ENCODE measurements at places on chromosomes 1 and 21.
A peak's percentile ranks its signal among the peaks of the same experiment; 100 is the strongest.

GRCh38 chr21:24204641-24205040 is 1402.6 kb downstream of the MRPL39 start:
- no peaks in the 10 kb centered on the region for H3K4me1 ChIP-seq
- H3K4me3 ChIP-seq: no peak overlapping the region
- no peaks in the 10 kb centered on the region for H3K36me3 ChIP-seq
- no peaks in the 10 kb centered on the region for H3K27me3 ChIP-seq
- H3K27ac ChIP-seq: no peak overlapping the region

GRCh38 chr1:227899141-227899819 is 48.5 kb downstream of the WNT9A start:
- no peak for DNase-seq
- no peak overlapping the region for H3K27ac ChIP-seq
- H3K4me3 ChIP-seq: no peak overlapping the region
- no peaks in the 10 kb centered on the region for H3K36me3 ChIP-seq
- H3K4me1 ChIP-seq: no peaks in the 10 kb centered on the region
- no peaks in the 10 kb centered on the region for H3K27me3 ChIP-seq

- no peaks in the 10 kb centered on the region for H3K4me1 ChIP-seq
- H3K36me3 ChIP-seq: no peaks in the 10 kb centered on the region
- H3K4me3 ChIP-seq: no peak overlapping the region
- peaks cover 6% of the 10 kb centered on the region for H3K27me3 ChIP-seq
- no peak overlapping the region for H3K27ac ChIP-seq
Measured at GRCh38 chr1:34529935-34530859, 224.7 kb upstream of the GJB5 start.

DNA sequence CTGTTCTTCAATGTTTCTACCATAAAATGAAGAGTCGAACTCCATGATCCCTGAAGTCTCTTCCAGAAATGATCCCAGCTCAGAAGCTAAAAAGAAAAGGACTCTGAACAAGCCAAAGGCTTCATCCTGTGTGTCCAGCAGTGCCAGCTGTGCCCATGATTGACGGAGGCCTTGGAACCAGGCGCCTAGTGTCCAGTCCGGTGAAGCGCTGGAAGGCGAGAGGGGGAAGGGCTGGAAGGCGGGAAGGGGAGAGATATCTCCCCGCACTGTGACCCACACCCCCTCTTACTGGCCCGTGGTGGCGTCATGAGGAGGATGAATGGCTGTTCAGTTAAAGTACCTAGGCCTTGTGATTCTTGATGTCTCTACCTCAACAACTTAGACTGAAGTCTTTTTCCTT is 10.4 kb upstream of the PLEKHA6 start:
- H3K27ac ChIP-seq: no peak overlapping the region
- DNase-seq: no peak
- H3K4me3 ChIP-seq: no peak overlapping the region
- peaks cover 16% of the 10 kb centered on the region for H3K27me3 ChIP-seq
- no peaks in the 10 kb centered on the region for H3K36me3 ChIP-seq

- H3K27me3 ChIP-seq: peaks cover 64% of the 10 kb centered on the region
- H3K4me3 ChIP-seq: no peak overlapping the region
- DNase-seq: no peak
Measured at GRCh38 chr1:24861821-24862727, 68.0 kb downstream of the RUNX3 start.

GRCh38 chr1:214106375-214106774 is 118.6 kb downstream of the PROX1 start:
- peak overlapping the region; percentile 87 for H3K27ac ChIP-seq
- DNase-seq: no peak
- no peaks in the 10 kb centered on the region for H3K36me3 ChIP-seq
- H3K4me1 ChIP-seq: no peaks in the 10 kb centered on the region
- no peak overlapping the region for H3K4me3 ChIP-seq

DNA sequence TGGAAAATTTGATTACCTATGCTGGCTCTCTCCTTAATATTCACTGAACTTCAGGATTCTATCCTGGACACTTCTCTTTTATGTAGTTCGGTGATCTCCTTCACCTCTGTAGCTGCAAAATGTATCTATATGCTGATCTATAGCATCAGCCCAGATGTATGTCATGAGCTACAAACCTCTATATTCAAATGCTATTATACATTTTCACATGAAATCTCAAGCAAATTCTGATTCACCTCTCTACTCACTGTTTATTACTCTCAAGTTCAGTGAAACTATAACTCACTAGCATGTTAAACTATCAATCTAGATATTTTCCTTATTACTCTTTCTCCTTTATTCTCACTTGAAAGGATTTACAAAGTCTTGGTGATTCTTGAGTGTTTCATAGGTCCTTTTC is 52.2 kb downstream of the PTPRC start:
- no peak for DNase-seq
- H3K36me3 ChIP-seq: no peaks in the 10 kb centered on the region
- no peak overlapping the region for H3K27ac ChIP-seq
- no peak overlapping the region for H3K4me3 ChIP-seq

- H3K27ac ChIP-seq: no peak overlapping the region
- no peak overlapping the region for H3K4me3 ChIP-seq
- H3K36me3 ChIP-seq: no peaks in the 10 kb centered on the region
- no peaks in the 10 kb centered on the region for H3K27me3 ChIP-seq
Measured at GRCh38 chr1:230589951-230590350, 52.3 kb upstream of the COG2 start.

DNA sequence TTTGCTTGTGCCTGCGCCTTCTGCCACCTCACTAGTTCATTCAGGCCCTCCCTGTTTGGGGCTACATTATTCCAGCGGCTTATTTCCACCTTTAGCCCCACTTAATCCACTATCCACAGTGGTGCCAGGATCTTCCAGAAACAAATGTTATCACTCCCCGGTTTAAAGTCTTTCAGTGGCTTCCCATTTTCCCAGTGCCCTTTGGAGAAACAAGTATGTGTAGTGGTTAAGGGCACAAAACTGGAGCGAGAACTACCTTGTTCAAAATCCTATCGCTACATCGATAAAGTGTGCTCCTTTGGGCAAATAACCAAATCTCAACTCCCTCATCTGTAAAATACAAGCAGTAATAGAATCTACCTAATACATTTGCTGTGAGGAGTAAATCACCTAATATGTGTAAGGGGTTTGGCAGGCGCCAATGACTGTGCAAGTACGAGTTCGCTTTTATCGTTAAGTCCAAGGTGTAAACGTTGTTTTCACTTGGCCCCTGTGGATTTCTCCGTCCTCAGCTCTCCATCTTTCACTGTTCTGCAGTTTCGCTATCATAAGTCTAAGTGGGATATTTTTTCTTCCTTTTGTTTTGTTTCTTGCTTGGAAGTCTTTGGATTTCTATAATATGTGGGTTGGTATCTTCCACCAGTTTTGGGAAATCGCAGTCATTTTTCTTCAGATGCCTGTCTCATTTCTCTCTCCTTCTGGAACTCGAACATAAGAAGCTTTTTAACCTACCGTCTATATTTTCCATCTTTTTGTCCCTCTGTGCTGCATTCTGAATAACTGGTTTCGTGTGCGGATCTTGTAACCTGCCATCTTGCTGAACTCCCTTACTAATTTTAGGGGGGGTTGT is 844 bp upstream of the MEAF6 start:
- no peak for DNase-seq
- peaks cover 28% of the 10 kb centered on the region for H3K36me3 ChIP-seq
- no peaks in the 10 kb centered on the region for H3K27me3 ChIP-seq
- peaks cover 6% of the 10 kb centered on the region for H3K4me1 ChIP-seq
- H3K27ac ChIP-seq: peak overlapping the region; percentile 99

GRCh38 chr1:94999456-95000131 is 72.7 kb upstream of the CNN3 start:
- H3K4me1 ChIP-seq: peaks cover 21% of the 10 kb centered on the region
- H3K4me3 ChIP-seq: no peak overlapping the region
- peak; percentile 55 for DNase-seq
- H3K36me3 ChIP-seq: no peaks in the 10 kb centered on the region
- H3K27ac ChIP-seq: peak overlapping the region; percentile 6
- H3K27me3 ChIP-seq: no peaks in the 10 kb centered on the region

DNA sequence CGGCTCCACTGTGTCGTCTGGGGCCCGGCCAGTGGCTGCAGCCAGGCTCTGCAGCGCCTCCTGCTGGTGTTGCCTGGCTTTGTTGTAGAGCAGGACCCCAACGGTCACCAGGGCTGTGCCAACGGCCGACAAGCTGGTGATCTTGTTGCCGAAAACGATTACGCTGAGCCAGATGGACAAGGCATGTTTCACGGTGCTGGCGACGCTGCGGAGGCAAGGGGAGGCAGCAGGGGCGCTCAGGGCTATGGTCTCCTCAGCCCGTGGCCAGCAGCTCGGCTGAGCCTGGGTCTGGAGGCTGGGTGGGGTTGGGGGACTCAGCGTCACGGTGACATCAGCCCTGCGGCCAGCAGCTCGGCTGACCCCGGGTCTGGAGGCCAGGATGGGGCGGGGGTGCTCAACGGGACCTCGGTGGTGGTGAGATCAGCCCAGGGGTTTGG is 7.0 kb upstream of the CDK11B start:
- H3K27ac ChIP-seq: no peak overlapping the region
- H3K4me3 ChIP-seq: no peak overlapping the region
- no peaks in the 10 kb centered on the region for H3K27me3 ChIP-seq
- peaks cover 11% of the 10 kb centered on the region for H3K36me3 ChIP-seq
- H3K4me1 ChIP-seq: peaks cover 9% of the 10 kb centered on the region

DNA sequence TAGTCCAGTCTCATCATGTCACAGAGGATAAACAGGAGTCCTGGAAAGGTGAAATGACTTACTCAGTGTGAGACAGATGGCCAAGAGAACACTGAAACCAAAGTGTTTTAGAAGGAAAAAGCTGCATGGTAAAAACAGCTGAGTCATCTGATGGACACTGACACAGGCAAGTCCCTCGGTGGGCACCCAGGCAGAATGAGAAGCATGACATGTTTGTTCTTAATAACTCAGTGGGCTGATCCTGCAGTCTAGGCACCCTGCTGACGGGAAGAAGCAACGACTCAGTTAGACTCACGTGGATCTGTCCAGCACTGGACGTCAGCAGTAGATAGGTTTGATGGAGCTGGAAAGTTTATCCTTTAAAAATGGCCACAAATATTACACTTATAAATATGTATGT is 116.9 kb downstream of the RGS7 start:
- H3K27ac ChIP-seq: no peak overlapping the region
- no peak overlapping the region for H3K4me3 ChIP-seq
- peaks cover 9% of the 10 kb centered on the region for H3K27me3 ChIP-seq
- no peaks in the 10 kb centered on the region for H3K4me1 ChIP-seq

DNA sequence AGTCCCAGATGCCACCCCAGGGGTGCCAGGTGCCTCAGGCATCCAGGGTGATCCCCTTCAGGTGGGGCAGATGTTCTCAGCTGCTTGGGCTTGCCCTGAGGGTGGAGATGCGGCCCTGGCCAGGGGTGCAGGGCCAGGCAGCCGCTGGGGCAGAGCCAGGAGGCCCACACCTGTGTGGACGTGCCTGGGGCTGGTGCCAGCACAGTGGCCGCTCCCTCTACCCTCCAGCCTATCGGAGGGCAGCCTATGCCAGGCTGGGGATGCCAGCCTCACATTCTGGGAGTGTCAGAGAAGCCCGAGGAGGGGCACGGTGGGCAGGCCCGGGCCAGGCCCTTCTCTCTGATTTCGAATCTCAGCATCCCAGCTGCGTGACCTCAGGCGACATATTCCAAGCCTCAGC is 96.5 kb upstream of the WNT4 start:
- no peaks in the 10 kb centered on the region for H3K36me3 ChIP-seq
- H3K4me3 ChIP-seq: no peak overlapping the region
- no peaks in the 10 kb centered on the region for H3K4me1 ChIP-seq
- no peak overlapping the region for H3K27ac ChIP-seq
- DNase-seq: no peak

GRCh38 chr1:177913762-177914540 is 55.9 kb downstream of the SEC16B start:
- DNase-seq: no peak
- peaks cover 39% of the 10 kb centered on the region for H3K27me3 ChIP-seq
- no peaks in the 10 kb centered on the region for H3K36me3 ChIP-seq
- H3K4me1 ChIP-seq: no peaks in the 10 kb centered on the region
- H3K27ac ChIP-seq: no peak overlapping the region

DNA sequence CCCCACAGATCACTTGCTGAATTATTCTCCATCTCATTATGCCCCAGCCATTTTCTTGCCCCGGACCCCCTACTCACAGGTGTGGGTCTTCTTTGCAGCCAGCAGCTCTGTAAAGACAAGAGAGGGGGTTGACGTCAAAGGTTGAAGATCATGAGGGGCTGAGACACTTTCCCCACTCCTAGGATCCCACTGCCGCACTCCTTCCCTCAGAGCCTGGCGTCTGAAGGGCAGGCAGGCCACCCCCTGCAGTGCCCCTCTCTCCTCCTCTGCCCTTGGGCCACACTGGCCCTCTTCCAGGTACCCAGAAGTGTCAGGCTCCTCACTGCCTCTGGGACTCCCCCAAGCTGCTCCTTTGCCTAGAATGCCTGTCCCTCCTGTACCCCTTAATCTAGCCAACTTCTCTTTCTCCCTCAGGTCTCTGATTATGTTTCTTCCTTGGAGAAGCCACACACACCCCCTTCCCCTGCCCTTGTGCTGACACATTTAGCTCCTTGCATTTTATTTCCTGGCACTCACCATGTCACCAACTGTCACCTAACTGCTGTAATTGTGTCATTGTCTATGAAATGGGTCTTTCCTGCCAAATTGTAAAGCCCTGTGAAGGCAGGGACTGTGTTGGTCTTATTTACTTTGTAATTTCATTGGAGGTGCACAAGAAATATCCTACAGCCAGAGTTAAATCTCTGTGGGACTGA is 2.1 kb downstream of the RORC start:
- no peaks in the 10 kb centered on the region for H3K36me3 ChIP-seq
- H3K4me3 ChIP-seq: no peak overlapping the region
- H3K27ac ChIP-seq: peak overlapping the region; percentile 16
- no peak for DNase-seq

DNA sequence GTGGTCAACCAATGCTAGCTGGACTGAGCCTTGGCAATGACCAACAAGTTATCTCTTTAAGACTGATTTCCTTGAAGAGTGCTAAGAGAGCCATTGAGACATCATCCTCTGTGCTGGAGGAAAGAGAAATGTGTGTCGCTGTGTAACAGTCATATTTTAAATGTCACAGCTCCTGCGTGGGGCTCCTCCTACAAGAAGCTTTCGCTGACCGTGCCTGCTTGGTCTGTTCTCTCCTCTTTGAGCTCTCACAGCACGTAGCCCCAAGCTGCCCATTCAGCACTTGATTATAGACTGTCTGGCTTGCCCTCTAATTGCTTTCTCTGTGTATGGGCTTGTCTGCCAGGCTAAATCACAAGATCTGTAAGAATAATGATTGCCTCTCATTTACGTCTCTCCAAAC is 221.3 kb downstream of the FOXD2 start:
- DNase-seq: no peak
- H3K27me3 ChIP-seq: no peaks in the 10 kb centered on the region
- H3K4me3 ChIP-seq: no peak overlapping the region
- H3K27ac ChIP-seq: no peak overlapping the region
- no peaks in the 10 kb centered on the region for H3K36me3 ChIP-seq

DNA sequence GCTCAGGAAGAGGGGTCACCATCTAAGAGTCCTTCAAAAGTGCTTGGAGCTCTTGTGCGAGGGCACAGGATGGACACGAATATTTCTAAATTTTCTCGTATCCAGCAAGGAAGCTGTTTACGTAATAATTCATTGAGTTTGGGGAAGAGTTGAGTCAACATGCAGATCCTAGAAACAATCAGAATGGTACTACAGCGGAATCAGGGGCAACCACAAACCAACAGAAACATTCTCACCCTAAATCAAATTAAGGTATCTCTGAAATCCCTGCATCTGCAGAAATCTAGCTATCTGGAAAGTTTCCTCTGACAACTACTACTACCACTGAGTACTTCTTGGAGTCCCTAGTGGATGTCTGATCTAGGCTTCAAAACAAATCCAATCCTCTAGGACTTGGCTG is 352.4 kb downstream of the LTN1 start:
- no peaks in the 10 kb centered on the region for H3K27me3 ChIP-seq
- no peaks in the 10 kb centered on the region for H3K4me1 ChIP-seq
- no peak overlapping the region for H3K4me3 ChIP-seq
- no peak for DNase-seq

Data from heart right ventricle (tissue), 16 donors.